ENCODE measurements at places on chromosomes 7 and 10.

DNA sequence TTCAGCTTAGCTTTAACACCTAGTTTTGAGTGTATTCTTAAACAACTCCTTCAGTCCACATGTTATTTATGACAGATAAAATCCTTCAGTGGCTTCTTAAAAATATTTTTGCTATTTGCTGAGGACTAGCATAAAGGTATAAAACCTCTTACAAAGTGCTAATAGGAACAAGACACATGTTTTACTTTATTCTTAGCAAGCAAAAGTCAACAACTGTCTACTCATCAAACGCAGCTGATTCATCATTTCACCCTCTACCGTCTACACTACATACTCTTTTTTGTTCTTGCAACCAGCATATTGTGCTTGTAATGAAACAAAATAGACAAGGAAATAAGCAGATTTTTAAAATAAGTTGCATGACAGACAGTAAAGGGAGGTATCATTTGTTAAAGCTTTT, 319.7 kb downstream of the SNX13 start:
- no peak for DNase-seq

DNA sequence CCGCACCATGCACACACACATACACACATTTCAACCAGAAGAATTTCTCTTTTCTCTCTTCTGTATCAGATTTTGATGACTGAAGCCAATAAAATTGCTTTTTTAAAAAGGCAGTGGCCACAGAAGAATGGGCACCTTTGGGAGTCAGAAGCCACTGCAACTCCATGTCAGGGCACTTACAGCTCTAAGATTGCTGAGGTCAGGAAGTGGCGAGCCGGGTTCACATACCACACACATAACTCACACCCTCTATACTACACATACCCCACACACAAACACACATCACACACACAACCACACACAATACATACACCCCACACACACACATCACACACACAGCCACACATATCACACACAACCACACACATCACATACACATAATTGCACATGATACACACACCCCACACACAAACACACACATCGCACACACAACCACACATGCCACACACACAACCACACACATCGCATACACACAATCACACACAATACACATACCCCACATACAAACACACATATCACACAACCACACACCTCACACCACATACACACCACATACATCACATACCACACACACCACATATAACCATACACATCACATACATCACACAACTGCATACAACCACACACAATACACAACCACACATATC, 31.2 kb downstream of the GPRIN2 start:
- DNase-seq, result peak; percentile 78

GRCh38 chr10:35015843-35016408, 74.2 kb downstream of the CUL2 start:
- DNase-seq, result no peak

DNA sequence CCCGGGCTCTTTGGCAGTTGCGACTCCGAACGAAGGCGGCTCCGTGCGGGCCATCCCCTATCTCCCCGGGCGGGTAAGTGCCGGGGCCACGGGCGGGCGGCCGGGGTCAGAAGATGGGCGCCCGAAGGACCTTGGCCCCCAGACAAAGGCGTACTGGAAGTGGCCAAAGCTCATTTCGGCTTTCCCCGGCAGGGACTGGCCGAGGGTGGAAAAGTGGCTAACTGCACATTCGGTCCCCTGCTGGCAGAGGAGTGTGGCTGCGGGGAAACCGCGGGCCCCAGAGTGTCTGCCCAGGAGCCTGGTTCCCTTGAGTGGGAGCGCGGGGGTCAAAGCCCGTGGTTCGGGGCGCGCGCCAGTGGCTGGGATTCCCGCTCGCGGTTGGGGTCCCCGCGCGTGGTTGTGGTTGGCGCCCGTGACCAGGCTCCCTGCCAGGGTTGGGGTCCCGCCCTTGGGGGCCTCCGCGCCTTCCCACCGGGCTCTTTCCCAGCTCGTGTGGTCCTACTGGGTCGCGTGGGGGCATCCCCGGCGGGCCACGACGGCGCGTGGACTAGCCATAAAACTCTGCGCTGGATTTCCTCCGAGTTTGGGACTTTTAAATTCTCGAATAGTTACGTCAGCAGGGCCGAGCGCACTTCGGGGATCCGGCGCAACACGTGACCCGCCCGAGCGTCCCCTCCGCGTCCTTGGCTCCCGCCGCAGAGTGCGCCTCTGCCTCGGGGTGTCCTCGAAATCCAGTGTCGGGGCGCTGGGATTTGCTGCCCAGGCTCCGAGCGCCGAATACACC, 124.4 kb downstream of the TACC2 start:
- DNase-seq, result peak; percentile 71

- DNase-seq, result no peak
Measured at GRCh38 chr10:117342641-117343040, 32.6 kb downstream of the PDZD8 start.

GRCh38 chr10:61120805-61121204, 176.8 kb upstream of the RHOBTB1 start:
- DNase-seq, result no peak

GRCh38 chr10:113301342-113301984, 251.4 kb upstream of the HABP2 start:
- DNase-seq, result no peak

DNA sequence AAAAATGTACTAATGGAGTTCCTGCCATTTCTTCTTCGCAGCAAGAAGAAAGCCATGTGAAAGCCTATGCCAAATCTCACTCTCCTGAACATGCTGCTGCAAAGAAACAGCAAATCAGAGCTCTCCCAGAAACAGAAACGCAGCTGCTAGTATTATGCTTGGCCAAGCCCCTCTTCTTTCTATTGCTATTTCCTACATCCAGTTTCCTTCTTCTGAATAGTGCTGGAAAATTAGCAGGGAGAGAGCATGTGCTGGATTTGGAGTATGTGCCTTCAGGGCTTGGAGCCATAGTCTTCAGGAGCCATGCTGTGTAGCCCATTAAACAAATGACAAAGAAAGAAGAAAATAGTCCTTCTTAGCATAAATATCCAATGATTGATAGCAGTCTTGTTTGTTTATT, 852.0 kb upstream of the PHF14 start:
- no peak for DNase-seq

GRCh38 chr7:28954471-28954870, 3.7 kb downstream of the TRIL start:
- DNase-seq, result no peak

- peak; percentile 65 for DNase-seq
Measured at GRCh38 chr7:8035647-8036518, 67.3 kb downstream of the GLCCI1 start.
